ENCODE measurements at places on chromosomes 4 and X.

DNA sequence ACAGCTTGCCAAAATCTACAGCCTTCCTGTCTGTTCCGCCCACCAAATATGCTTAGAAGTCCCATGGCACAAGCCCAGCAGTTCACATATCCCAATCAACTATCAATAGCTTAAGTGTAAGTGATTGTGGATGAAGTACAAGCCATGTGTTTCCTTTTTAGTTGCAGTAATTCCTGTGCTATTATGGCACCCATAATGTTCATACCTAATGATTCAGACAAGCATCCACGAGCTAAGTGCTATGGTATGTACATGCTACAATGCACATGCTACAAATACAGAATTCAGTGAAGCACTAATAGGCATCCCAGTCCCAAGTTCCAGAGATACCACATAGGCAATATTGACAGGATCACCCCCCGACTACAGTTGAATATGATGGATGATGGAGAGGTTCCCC lies 94.5 kb downstream of the PCDH19 start:
- DNase-seq: no peak

DNA sequence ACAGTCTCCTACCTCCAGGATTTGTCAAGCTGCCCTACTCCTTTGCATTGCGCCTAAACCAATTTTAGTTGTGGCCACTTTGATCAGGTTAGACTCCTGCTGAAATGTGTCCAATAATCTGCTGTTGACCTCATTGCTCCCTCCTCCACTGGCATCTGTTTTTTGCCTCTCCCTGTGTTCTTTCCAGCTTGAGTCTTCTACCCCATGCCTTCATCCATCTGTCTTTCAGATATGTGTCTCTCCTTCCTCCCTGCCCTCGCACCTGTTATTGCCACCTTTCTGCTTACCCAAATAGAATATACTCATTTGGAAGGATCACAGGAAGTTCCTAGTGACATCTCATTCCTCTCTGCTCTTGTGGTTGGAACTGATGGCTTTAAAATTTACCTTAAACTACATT lies 366.6 kb upstream of the CLNK start:
- DNase-seq: no peak

DNA sequence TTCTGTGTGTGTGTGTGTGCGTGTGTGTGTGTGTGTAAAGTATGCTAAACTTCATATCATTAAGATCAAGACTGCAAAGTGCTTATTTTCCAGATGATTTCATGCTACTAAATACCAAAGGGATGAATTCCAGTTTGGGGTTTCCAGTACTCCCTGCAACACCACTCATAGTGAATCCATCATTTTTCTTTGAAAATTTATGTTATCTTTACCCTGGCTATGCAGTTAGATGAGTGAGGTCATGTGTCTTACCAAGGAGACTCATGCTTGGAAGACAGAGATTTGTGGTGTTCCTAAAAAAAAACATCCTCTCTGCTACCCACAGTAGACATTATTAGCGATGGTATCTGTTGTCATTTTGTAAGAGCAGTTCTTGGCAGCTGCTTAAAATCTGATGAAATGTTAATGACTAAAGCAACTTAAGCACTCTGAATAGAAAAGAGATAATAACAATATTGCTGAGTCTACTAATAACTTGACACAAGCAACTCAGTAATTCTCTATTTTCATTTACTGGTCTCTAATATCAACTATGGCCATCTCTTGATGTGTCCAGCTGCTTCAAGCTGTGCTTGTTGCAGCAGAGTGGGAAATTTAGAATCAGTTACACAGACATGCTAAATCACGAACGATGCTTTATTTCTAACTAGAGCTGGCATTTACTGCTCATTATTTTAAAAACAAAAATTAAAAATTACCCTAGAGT lies 1953.0 kb upstream of the IGFBP7 start:
- DNase-seq: no peak

DNA sequence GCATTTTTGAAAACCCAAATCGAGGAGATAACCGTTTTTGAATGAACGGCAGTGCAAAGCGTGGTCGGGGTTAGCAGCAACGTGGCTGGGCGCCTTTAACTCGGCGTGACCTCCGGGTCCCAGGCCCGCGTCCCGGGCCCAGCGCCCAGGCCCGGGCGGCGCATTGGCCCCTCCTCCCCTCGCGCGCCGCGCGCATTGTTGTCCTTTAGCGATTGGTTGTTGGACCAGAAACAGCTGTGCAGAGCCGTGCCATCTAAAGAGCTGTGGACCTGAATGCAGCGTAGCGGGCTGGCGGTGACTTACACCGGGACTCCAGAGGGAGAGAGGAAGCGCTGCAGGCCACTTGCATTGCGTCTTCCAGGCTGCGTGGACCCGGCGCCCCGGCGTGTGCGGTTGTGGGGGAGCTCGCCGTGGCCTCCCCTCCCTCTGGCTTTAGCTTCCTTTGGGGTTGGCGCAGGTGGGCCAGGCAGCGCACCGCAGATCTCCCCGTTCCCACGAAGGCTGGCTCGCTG lies at the start of gene STOX2:
STOX2 (plus strand) TSS at position 227 of the 512 bp plus-strand sequence. CDS start 1,484 bp downstream, outside the sequence.
- DNase-seq: no peak

DNA sequence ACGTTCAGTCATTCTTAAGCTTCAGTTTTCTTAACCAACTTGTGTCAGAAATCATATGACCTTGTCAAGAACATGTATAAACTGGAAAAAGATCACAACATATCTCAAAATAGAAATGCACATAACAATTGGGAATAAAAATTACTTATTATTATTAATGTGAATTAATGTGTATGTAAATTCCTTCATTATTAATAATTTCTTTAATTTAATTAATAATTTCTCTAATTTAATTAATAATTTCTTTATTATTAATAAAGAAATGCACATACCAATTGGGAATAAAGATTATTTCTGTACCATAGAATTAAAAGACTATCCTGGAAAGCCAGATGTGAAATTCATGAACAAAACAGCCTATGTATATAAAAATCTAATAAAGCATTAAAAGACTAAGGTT lies 718.5 kb upstream of the PCDH7 start:
- no peak for DNase-seq

GRCh38 chr4:90186229-90186628 lies 59.0 kb downstream of the CCSER1 start:
- DNase-seq: no peak

DNA sequence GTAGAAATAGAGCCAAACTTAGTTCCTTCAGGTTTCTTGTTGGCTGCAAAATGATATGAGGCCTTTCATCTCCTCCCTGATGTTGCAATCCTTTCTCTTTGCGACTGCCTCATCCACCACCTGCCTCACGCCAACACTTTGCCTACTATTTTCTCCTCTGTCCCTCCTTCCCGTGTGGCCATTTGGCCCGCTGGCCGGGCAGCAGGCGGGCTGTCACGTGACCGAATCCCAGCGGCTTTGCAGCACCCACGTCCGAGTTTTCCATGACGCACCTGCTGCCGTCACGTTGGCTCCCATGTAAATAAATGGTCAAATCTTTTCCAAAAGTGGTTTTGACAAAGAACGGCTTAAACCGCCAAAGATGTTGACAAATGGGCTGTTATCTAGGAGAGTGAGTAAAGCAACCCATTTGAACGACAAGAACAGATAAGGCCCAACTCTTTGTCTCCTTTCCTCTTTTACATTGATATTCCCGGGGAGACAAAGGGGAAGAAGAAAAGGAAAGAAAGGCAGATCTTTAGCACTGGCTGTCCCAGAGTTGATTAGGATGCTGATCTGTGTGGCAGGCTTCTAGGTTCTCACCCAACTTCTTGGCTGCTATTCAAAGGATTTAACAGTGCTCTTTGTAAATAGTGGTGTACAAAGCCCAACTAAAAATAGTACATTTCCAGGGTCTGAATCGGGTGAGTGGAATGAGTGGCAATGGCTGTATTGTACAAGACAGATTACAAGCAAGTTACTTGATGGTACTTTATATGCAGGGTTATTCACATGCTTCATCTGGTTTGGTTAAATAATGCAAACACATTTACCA lies 174.2 kb upstream of the JADE1 start:
- no peak for DNase-seq

- DNase-seq: no peak
These were observed 43.2 kb downstream of the SLC9A6 start for GRCh38 chrX:136028383-136028984.
